ENCODE measurements at places on chromosomes 12 and 14. TPM values are rescaled to one million over a fixed set of nuclear protein-coding genes. Genes with fewer than 3 reads are reported as not detected.

TTC6 gene
- polyA plus RNA-seq: 0.06 TPM

CDKL1 gene
- polyA plus RNA-seq: 3.7 TPM

SLC7A7 gene
- 25.7 TPM for polyA plus RNA-seq

TSPAN19 gene
- polyA plus RNA-seq: 0.28 TPM

USP44 gene
- 1.00 TPM for polyA plus RNA-seq

KRT82 gene
- polyA plus RNA-seq: not detected

RIMKLB gene
- 88.9 TPM for polyA plus RNA-seq

ENDOU gene
- polyA plus RNA-seq: 0.71 TPM

OTX2 gene
- polyA plus RNA-seq: not detected

LRRC10 gene
- 0.05 TPM for polyA plus RNA-seq

PLEKHG7 gene
- 0.13 TPM for polyA plus RNA-seq

KRT6C gene
- not detected for polyA plus RNA-seq

DHRS4 gene
- polyA plus RNA-seq: 20.9 TPM

ABCB9 gene
- 4.4 TPM for polyA plus RNA-seq

FERMT2 gene
- 85.0 TPM for polyA plus RNA-seq

SERPINA12 gene
- polyA plus RNA-seq: not detected

KERA gene
- 38.1 TPM for polyA plus RNA-seq

FAM222A gene
- polyA plus RNA-seq: 9.8 TPM

MANSC1 gene
- 8.6 TPM for polyA plus RNA-seq

KLRD1 gene
- polyA plus RNA-seq: 1.3 TPM

TMTC1 gene
- 43.9 TPM for polyA plus RNA-seq

TC2N gene
- polyA plus RNA-seq: 3.1 TPM

PPM1H gene
- polyA plus RNA-seq: 3.1 TPM

WIF1 gene
- 0.40 TPM for polyA plus RNA-seq

Data from forelimb muscle (tissue), 1 donor.